ENCODE measurements at places on chromosomes 2 and 18.

DNA sequence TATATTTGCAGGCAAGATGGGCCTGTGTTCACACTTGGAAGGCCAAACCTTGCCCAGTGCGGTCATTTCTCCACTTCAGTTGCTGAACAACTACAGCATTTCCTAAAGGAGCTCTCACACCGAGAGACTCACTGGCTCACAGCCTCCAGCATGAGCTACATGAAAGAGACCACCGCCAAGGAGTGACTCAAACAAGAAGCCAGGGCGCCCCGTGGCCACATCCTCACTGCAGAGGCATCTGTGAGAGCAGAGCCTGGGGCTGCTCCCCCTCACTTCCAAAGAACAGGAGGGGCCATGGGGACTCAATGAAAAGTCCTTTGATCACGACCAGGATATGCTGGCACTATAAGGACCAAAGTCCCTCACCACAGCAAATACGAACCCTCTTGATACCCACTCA is 50.0 kb downstream of the TMEM163 start:
- DNase-seq, result no peak

DNA sequence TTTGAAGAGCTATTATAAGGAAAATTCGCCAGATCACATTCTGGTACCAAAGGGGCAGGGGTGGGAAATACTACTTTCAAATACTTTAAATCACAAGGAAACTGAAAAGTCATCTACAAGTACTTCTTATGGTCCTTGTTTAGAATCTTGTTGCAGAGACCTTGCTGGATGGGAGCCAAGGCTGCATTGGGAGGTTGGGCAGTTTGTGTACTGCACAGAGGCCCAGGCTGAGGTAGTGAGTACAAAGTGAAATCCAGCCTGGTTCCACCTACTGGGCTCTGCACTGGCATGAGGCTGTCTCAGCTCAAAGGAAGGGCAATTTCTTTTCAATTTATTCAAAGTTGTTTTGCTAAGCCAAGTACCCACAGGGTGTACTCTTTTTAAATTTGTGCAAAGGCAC is 140.3 kb upstream of the DLX2 start:
- DNase-seq, result no peak

GRCh38 chr2:25756536-25756935 is 83.2 kb upstream of the DTNB start:
- DNase-seq, result no peak

DNA sequence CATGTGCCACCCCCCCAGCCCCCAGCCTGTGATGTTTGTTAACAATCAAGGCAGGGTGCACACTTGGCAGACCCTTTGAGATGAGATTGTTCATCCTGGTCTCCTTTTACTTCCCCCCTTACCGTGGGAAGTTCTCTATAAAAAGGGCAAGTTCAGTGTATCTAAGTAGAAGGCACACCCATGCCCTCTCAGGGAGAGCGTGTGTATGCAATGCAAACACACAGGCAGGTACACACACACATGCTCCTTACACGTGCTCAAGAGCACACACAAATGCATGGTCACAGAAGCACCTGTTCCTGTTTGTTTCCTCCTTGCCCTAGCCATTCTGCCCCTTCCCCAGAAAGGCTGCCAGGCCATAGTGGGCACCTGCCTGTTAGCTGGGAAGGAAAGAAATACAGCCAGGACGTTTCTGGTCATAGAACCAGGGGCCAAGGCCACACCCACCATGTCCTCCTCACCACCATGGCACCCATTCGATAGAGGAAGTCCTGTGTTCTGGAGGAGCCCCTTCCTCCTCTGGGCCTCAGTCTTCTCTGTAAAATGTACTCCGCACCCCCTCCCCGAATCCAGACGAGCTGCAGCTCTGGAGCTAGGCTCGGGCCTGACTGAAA is 3.1 kb downstream of the ATOH8 start:
- no peak for DNase-seq

GRCh38 chr2:206218796-206219499 is 55.5 kb upstream of the ZDBF2 start:
- no peak for DNase-seq

DNA sequence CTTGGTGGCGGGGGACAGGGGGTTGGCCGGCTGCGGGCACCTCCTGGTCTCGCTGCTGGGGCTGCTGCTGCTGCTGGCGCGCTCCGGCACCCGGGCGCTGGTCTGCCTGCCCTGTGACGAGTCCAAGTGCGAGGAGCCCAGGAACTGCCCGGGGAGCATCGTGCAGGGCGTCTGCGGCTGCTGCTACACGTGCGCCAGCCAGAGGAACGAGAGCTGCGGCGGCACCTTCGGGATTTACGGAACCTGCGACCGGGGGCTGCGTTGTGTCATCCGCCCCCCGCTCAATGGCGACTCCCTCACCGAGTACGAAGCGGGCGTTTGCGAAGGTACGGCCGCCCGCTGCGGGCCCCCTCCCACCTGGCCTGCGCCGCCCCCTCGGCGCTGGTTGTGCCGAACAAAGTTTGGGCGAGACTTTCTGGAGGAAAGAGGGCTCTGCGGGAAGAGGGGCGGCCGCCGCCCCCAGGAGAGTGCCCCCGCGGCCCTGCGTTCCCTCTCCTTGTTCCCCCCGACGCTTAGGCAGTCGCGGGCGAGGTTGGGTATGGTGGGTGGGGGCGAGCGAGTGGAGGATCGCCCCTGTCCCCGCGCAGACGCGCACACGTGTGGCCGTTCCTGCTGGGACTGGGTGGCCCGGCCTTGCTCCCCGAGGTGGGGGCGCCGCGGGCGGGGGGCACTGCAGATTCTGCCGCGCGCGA is 866 bp downstream of the CRIM1 start:
- DNase-seq, result no peak

- no peak for DNase-seq
Measured at GRCh38 chr2:121179467-121179866, 105.5 kb downstream of the TFCP2L1 start.

DNA sequence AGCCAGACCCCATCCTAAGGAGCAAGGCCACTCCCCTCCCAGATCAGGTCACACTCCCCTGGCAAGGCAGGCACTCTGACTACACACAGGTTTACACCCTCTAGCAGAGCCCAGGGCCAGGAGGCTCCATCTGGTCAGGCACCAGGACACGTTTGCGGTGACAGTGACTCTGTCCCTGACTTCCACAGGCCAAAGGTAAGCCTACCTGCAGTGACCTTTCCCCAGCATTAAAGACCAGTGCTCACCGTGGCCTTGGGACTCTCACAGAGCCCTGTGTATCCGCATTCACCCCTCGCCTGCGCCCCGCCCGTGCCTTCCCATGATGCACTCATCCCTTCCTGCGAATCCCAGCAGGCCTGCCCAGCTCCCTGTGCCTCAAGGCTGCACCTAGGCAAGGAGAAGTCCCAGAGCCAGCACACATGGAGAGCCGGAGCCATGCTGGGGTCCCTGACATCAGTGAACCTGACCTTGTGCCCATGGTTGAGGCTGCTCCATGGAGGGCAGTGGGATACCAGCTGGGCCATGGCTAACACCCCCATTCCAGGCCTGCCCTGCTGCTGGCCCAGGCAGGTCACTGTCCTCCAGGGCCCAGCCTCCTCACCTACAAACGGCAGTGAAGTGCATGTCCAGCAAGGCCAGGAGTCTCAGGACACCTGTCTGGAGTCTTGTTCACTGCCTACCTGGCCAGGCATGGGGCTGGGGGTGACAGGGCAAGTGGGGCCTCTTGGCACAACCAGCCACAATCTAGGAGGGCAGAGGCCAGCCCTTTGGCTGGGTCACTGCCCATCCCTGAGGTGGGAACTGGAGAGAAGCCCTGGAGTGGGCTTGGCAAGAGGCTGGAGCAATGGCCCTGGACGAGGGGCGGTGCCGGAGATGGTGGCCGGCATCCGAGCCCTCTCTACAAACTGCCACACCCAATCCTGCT is 3.0 kb downstream of the NEURL3 start:
- no peak for DNase-seq

- no peak for DNase-seq
Measured at GRCh38 chr2:143730953-143731260, 601.7 kb downstream of the ARHGAP15 start.

DNA sequence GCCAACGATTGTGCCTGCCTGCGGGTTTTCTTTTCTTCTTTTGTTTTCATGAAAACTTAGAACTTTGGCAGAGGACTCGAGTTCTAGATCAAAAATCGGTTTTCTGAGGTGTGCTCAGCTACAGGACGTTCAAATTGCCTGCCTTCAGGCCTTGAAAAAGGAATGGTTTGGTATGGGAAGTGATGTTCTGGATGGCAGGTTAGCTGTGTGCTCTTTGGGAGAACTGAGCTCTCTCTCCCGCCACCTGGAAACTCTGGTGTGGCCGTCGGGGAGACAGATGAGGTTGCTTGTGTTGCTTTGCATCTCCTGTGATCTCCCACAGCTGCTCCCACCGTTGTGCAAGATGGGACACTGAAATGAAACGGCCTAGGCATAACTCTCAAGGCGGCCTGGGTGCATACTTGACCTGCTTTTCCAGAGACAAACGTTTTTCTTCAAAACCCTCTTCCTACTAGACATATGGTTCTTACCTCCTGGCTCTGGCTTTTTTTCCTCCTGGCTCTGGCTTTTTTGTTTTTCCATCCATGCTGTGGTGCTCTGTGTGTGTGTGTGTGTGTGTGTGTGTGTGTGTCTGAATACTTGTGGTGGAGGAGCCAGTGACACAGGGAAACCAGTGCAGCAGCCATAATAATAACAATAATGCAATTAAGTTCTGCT is 2.0 kb downstream of the FMNL2 start:
- DNase-seq, result no peak

DNA sequence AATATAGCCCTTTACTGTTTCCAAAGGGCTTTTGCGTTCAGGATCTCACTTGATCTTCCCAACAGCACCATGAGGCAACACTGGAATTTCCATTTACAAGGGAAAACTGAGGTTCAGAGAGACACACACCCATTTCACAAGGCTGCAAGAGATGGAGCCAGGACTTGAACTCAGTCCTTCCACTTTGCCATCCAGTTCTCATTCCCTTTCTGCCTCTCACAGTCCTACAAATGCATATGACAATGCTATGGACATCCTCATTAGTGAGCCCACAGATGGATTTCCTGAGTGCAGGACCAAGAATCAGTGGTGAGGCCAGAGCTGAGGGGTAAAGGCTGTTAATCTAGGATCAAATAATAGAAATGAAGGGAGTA is 136.1 kb upstream of the MYCN start:
- DNase-seq, result no peak

DNA sequence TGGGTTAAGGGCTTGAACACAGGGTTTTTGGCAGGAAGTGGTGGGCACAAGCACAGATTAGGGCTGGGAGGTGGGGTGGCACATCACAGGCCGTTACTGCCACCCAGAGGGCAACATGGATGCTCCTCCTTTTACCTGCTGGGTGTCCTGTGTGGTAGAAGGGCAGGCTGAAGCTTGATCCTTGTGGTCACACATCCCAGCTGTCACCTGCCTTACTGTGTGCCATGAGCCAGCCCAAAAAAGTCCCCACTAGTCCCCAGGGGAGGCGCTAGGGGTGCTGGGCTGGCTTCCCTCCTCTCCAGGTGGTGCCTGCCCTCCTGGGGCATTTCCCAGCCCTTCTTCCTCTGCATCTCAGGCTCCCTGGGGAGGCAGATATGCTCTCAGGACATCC is 50.5 kb upstream of the ALPP start:
- DNase-seq, result no peak

DNA sequence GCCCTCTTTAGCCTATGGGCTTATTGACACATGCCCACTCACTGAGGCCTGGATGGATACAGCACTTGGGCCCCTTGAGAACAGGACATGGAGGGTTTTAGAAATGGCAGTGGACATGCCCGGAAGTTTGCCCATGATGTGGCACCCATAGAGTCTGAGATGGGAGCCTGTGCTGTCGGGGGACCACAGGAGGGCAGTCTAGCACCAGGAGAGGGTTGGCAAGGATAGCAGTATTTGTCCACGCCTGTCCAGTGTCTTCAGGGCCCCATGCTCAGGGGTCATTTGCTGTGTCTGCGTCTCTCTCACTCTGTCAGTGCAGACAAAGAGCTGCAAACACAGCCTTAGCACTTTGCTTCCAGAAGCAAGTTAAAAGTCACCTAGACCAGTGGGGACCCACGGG is 48.7 kb downstream of the IL1RL2 start:
- no peak for DNase-seq

GRCh38 chr2:122203523-122203922 is 448.1 kb downstream of the TSN start:
- DNase-seq, result no peak

Data from omental fat pad (tissue), 4 donors.